Hematopoietic multipotent progenitor cell treated with erythropoietin and hydrocortisone succinate and interleukin-3 and kit ligand, for 17 days (in vitro differentiated cells): ENCODE measurements at places on chromosomes 1 and 21.

DNA sequence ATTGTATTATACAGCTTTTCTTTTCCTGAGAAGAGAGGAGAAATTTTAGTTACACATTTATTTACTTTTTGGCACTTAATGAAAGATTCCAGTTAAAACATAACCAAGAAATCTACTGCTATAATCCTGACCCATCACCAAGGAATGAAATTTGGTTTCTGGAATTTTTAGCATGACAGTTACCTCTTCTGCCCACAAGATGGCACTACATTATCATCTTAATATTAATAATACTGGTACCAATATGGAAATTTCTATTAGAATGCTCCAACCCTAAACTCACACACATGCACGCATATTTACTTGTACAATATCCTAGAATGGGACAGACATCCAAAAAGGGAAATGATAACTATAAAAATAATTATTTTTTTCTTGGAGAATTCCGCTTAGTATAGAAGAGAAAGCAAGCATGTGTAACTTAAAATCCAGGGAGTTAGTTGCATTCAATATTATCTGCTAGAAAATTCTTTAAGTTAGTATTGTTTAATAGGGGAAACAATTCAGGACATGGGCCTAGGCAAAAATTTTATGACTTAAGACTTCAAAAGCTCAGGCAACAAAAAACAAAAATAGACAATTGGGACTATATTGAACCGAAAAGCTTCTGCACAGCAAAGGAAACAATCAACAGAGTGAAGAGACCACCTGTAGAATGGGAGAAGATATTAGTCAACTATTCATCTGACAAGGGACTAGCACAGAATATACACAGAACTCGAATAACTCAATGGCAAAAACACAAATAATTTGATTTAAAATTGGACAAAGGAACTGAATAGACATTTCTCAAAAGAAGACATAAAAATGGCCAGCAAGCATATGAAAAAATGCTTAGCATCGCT, 37.4 kb downstream of the MAP3K21 start:
- DNase-seq: no peak

DNA sequence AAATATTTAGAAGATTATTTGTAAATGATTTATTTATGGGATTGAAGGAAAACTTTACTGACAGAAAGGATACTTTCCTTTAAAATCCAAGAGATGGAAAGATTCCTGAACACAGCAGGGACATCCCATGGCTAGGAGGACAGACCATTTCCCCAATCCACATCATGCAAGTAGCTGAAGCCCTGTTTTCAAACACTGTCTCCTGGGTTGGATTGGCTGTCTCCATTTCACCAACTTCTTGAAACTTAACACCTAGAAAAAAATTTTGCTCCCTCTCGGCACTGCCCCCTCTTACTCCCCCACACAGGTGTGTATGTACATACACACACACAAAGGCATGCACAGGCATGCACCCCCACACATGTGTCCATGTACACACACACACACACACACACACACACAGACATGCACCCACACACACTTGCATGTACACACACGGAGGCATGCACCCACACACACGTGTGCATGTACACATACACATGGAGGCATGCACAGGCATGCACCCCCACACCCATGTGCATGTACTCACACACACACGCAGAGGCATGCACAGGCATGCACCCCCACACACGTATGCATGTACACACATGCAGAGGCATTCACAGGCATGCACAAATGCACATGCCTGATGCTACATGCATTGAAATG, 320.0 kb downstream of the CHRM3 start:
- DNase-seq: no peak

DNA sequence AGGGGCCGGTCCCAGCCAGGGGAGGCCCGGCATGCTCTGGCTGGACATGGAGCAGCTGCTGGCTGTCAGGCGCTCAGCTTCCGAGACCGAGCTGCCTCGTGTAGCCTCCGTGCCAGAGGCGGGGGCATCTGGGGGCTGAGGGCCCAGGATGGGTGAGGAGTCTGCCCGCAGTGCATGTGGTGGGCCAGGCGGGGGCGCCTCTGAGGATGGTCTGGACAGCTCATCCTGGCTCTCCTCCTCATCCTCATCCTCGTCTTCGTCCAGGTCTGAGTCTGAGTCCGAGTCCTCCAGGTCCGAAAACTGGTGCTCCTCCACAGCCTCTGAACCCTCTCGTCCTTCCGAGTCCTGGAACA, 28.9 kb upstream of the EDN2 start:
- DNase-seq: no peak

DNA sequence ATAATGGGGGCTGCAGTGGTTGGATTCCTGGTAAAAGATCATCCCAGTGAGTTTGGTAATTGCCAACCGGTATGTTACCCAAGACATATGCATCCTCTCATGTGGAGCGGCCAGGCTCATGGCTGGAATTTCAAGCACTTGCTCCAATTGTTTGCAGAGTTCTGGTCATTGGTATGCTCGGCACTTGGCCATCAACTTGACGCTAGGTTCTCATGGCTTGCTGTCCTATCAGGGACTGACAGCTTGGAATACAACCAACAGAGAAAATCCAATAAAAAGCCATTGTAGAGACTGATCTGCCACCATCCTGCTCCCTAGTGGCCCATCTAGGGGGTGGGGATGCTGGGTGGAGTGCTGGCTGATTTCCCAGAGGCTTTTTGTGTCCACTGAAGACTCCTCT, 120.9 kb downstream of the EDEM3 start:
- DNase-seq: no peak

DNA sequence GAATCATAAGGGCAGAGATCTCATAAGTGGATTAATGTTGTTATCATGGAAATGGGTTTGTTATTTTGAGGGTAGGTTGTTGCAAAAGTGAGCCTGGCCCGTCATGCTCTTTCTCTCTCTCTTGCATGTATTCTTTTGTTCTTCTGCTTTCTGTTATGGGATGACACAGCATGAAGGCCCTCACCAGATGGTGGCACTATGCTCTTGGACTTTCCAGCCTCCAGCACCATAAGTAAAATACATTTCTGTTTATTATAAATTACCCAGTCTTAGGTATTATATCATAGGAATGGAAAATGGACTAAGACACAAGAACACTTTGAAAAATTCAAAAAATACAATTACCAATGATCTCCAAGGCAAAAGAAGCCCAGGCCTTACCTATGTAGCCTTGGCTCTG, 676.1 kb downstream of the PTPRU start:
- no peak for DNase-seq

GRCh38 chr1:29232387-29232786, 1.7 kb upstream of the MECR start:
- DNase-seq: no peak

DNA sequence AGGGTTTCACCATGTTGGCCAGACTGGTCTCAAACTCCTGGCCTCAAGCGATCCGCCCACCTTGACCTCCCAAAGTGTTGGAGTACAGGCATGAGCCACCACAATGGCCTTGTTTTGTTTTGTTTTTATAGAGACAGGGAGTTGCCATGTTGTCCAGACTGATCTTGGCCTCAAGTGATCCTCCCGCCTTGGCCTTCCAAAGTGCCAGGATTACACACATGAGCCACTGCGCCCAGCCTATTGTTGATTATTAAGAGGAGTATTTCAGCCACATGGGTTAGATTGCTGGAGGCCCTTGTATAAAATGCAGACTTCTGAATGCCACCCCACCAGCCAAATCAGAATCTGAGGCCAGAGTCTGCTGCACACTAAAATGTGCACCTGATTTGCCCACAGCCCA, 57.2 kb upstream of the ANGPTL1 start:
- DNase-seq: no peak

DNA sequence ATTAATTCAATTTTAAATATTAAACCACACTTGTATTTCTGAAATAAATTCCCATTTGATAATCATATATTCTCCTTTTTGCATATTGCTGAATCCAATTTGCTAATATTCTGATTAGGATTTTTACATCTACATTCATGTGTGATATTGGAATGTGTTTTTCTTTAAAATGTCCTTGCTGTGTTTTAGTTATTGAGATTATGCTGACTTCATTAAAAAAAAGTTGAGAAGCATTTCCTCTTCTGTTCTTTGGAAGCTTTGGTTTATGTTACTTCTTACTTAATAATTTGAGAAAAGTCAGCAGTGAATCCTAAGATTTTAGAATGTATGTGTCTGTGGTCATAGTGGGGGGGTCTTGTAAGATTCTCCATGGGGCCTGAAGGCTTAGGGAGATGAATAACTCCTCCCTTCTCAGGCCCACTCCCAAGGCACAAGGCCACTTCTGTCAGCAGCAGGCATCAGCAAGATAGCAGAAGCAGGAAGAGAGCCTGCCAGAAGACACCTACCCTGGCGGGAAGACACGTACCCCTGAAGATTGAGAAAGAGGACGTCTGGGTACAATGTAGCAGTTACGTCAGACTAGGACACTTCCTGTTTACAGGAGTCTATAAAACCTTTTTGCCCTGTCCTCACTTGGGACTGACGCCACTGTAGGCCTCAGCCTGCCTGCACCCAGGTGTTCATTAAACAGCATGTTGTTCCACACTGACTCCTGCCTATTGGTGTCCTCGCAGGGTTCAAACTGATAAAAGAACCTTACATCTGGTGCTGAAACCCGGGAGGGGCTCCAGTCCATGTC, 56.9 kb downstream of the ODF2L start:
- DNase-seq: no peak

- DNase-seq: no peak
These were observed 43.3 kb upstream of the KCNQ4 start for GRCh38 chr1:40740039-40740996.

DNA sequence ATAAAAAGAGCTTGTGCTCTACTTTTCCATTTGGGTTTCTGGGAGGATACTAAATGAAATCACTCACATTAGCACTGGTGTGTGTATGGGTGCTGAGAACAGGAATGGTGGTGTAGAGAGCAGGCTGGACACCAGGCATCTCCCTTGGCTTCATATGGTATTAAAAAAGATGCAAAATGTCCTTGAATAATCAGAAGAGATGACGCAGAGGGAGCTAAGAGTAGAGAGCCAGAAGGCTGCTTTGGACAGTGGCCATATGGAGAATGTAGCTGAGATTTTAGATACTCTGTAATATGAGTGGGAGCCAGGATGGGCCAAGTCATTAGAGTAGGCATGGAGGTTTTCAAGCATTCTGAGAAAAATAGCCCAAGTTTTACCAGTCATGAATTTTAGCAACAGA, 112.3 kb upstream of the ZRANB2 start:
- no peak for DNase-seq

- peak; percentile 18 for DNase-seq
These were observed 30.0 kb upstream of the SGIP1 start for GRCh38 chr1:66503841-66504470.

DNA sequence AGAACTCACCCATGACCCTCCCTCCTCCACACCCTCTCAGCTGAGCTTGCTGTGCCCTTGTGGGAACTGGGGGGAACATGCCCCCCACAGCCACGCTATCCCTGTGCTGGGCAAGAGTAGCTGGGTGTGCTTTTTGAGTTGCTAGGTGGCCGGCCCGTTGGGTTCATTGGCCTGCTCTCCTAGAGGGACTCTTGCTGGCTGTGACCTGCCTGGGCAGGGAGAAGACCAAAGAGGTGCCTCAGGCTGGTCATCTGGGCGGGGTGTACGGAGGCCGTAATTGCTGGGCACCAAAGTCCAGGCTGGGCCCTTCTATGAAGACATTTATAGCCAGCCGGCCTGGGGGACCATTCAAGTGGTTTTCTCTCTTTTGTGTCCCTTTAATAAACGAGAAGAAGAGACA, 138.3 kb upstream of the ZBTB40 start:
- DNase-seq: no peak

DNA sequence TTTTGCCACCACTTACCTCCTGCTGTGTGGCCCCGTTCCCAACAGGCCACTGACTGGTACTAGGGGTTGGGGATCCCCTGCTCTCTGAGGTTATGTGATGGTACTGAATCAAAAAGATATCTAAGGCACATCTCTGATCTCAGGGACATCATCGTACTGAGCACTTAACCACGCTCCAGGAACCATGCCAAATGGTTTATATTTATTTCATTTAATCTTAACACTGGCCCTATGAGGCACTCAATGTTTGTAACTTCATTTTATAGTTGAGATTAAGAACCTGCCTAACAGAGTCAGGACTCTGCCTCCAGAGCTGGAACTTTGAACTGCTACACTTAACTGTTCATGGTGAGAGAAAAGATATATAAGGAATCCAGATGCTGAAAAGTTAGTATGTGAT, 98.0 kb upstream of the HP1BP3 start:
- no peak for DNase-seq

DNA sequence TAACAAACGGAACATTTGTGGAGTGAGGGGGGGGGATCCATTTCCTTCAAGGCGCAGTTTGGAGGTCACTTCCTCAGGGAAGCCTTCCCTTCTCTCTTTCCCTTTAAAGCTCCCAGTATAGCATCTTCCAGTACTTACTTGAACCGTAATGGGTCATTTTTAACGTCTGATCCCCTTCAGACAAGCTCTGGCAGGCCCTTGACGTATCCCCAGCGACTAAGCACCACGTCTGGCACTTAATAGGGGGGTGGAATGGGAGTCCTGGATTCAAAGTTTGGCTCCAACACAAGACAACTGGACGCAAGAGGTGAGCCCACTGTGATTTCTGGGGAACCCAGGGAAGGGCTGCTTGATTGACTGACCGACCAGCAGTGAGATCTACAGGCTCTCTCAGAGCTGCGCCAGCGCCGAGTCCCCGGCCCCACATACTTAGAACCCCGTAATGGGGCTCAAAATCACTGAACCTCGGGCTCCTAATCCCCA, 441 bp downstream of the YARS1 start:
- DNase-seq: no peak

DNA sequence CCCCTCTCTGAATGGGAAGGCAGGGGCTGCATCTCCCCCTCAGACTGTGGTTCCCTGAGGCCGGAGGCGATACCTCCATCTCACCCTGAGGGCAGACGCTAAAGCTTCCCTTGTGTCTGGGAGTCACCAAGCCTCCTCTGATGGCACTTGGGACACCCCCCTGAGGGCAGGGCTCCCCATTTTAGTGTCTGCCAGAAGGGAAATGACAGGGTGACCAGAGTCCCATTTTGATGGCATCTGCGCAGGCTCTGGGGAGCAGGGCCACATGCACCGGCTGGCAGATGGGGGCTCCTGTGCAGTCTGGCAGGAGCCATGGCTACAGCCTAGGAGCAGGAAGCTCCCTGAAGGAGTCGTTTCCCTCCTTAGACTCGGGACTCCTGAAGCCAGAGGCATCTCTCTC, 1.7 kb downstream of the S100A2 start:
- DNase-seq: no peak

DNA sequence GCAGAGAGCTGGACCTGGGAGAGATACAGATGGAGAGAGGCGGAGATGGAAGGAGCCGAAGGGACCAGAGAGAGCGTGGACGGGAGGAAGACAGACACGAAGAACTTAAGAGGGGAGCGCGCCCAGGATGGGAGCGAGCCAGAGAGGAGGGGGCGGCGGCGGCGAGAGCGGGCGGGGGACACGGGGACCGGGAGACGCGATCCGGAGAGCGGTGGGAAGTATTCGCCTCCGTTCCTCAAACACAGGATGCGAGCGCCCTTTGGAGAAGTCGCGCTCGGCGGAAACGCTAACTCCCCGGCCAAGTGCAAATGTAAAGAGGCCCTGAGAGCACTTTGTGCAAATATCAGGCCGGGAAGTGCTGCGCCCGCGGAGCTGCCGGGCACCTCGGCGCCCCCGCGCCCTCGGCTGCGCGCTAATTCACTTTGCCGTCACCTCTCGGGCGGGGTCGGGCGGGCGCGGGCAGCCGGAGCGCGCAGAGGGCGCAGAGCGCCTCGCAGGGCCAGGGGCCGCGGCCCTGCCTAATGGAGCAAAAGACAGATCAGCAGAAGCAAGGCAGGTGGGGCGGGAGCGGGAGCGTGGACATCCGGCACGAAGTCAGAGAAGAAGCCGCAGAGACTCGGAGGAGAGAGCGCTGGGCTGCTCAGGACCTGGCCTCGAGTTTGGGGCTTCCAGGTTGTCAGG, 281.2 kb downstream of the RRAGC start:
- DNase-seq: no peak
